NCI-H1048 (cell line): ENCODE measurements at places on chromosomes 1 and 21.

- DNase-seq, result no peak
Measured at GRCh38 chr1:20705203-20705755, 12.5 kb downstream of the KIF17 start.

DNA sequence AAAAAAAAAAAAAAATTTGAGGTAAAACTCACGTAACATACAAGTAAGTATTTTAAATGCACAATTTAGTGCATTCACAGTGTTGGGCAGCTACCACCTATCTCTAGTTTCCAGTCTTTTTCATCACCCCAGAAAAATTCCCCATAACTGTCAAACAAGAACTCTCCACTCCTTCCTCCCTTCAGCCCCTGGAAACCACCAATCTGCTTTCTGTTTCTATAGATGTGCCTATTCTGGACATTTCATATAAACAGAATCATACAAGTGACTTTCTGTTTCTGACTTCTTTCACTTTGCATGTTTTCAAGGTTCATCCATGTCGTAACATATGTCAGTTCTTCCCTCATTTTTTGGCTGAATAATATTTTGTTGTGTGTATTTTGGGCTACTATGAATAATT, 24.9 kb upstream of the ETS2 start:
- no peak for DNase-seq

DNA sequence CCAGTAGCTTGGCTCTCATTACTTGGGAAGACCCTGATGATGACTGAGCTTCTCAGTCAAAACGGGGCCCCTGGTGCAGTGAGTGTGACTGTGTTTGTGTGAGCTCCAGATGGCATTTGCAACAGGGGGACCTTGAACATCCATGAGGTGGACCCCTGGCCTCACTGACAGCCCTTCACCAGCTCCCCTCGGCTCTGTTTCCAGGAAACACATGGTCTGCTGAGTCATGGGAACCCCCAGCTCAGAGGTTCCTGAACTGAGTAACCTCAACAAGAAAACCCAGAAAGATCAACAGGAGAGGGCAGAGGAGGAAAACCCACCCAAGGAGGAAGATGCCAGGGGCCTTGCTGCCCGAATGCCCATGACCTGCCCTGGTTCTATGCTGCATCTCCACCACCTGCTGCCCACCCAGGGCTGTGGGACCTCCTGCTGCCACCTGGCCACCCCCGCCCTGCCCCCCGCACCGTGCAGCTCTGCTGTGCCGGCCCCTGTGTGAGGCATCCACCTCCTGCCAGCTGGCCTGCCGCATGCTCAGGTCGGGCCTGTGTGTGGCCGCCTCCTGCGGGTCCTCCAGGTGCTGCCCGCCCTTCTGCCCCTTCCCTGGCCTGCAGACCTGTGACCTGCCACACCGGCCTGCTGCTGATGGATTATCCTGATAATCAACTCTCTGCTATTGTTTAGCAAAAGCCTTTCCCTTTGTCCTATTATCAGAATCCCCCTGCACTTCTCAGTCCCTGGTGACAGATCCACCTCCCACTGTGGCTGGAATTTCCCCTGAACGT, 4.2 kb upstream of the KRTAP12-1 start:
- no peak for DNase-seq

DNA sequence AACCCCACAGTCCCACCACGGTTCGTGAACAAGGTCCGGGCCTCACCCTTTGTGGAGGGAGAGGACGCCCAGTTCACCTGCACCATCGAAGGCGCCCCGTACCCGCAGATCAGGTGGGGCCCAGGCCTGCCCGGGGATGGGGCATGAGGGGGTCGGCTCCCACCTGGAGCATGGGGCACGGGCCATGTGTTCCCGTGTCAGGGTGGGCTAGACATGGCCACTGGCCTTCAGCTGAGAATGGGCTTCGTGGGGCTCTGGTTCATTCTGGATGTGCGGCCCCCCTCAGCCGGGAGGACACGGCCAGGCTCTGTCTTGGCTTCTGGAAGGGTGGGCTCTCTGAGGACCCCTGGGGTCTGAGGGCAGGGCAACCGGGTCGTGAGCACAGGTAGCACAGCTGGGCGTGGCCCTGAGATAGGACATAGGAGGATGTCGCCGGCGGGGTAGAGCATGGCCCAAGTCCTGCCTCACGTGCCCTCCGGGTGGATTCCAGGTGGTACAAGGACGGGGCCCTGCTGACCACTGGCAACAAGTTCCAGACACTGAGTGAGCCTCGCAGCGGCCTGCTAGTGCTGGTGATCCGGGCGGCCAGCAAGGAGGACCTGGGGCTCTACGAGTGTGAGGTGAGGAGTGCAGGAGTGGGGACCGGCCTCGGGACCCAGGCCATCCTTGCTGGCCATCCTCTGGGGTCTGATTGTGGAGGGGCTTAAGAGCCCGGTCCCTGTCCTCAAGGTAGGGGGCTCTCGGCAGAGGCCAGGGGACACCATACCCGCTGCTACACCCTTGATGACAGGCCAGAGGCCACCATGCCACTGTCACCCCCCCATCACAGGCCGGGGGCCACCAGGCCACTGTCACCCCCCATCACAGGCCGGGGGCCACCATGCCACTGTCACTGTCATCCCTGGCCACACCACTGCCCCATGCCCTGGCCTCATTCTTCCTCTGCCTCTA, 55.5 kb downstream of the TRIM11 start:
- DNase-seq, result no peak

DNA sequence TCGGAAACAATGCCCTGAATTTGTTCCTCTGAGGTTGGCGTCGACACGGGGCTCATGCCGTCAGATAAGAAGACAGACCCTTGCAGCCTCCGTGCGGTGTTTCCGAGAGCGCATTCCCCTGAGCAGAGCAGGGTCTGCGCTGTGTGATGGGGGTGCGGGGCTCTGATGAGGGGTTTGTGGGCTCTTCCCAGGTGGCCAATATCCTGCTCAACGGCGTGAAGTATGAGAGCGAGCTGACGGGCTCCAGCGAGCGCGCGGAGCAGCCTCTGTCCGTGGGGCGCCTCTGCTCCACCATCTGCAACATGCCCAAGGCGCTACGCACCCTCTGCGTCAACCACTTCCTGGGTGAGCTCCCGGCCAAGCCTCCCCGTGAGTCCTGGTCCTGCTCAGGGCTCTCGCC, 17.3 kb downstream of the SLC45A1 start:
- DNase-seq, result no peak

DNA sequence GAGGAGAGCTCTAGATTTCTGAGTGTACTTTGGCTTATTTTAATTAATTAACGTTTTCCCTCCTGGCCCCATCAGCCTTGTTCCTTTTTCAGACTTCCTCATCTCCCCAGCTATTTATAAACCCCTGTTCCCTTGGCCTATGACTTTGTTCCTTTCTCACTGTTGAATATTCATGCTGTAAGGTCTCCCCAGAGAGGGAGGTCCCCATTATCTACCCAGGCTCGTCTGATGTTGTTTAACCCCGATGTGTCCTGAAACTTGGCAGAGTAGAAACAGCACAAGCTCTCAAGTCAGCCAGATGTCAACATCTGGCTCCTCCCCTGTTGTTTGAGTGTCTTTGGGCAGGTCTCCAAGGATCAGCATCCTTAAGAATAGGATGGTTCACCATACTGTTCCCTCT, 153.6 kb downstream of the HIVEP3 start:
- DNase-seq, result no peak

- DNase-seq, result no peak
Measured at GRCh38 chr1:158180741-158181576, at the start of gene CD1D. CD1D (plus strand) TSS chr1:158180895; CDS start chr1:158181102, 207 bp downstream.

DNA sequence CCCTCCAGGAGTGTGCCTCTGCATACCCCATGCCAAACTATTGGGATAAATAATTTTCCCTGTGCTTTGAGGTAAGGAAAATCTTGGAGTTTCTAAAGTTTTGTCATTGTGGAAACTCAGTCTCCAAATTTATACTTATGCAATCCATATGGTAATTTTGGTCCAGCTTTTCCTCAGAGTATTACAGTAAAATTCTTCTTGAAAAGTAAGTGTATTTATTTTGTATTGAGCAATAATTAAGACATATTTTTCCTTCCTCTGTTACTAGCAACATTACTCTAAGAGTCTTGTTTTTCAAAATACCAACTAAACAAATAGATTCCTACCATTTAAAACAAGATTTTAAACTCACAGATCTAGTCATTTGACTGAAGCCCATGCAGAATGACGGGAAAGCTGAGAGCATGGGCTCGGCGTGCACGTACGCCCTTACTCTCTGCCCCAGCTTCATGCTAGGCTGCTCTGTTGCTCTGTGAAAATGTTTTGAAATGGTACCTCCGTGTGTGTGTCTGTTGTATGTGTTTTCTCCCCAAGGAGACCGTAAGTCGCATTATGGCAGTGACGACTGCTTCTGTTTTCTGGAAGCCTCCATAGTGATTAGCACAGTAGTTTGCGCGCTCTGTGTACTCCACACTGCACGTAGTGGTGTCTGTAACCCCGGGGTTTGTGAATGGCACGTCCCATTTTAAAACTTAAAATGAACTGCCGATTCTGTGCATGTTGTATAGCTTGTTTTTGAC, 165.3 kb downstream of the SDCCAG8 start:
- DNase-seq, result no peak

DNA sequence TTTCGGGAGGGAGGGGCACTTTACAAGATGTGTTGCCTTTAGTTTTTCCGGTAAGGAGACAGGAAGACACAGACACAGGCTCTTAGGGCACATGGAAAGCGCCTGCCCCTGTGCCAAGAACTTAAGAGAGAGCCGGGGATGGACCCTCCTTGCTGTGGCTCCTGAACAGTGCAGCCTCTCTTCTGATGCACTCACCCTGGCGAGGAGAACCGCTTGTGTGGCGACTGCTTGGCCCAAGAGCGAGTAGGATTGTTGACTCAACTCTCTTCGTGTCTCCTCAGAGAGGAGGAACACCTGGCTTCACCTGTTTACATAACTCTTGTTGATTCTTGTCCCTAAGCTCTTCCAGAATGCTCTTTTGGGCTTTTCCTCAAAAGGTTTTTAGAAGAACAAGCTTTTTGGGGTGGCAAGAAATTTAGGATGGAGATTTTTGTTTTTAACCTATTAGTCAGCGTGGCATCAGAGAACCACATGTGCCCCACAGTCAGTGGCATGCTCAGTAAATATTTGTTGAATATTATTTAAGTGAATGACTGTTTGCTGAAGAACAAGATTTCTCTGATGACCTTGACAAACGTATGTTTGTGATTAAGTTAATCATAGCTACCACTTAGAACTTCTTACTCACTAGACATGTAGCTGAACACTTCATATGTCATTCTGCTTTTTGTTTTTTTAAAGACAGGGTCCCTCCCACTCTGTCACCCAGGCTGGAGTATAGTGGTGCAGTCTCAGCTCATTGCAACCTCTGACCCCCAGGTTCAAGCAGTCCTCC, 60.6 kb downstream of the NFIA start:
- no peak for DNase-seq

- no peak for DNase-seq
Measured at GRCh38 chr1:154609398-154610380, 1.7 kb upstream of the ADAR start.
